ENCODE measurements at places on chromosomes 11 and 22. TPM values are rescaled to one million over a fixed set of nuclear protein-coding genes. Genes with fewer than 3 reads are reported as not detected.

The C11orf42 gene
- total RNA-seq: not detected

The DGCR6 gene
- 2.0 TPM for total RNA-seq

The CABP7 gene
- 0.16 TPM for total RNA-seq

The SMTNL1 gene
- total RNA-seq: not detected

The EIF3D gene
- total RNA-seq: 220 TPM

The MRGPRE gene
- total RNA-seq: 0.17 TPM

The CABP4 gene
- total RNA-seq: not detected
